Stimulated activated CD4-positive, alpha-beta T cell treated with anti-CD3 and anti-CD28 coated beads, Interleukin-1b, Interleukin-23, amount 100 ng/mL, for 1 hour (primary cell): ENCODE measurements at places on chromosomes 2 and 18.

DNA sequence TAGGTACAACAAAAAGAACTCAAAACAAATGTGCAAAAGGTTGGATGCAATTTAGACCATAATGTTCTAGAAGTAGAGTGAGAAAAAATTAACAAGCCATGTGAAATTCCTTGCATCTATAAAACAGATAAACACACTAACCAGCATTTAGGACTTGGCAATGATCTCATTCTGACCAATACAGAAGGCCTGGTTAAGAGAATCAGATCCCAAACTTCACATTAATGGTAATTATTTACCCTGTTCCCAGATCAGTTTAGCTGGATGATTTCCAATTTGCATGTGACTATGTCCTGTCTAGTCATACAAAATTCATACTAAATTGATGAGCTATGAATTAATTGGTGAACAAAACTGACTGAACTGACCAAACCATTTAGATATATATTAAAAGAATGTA is 98.4 kb upstream of the FIGN start:
- no peak for DNase-seq

DNA sequence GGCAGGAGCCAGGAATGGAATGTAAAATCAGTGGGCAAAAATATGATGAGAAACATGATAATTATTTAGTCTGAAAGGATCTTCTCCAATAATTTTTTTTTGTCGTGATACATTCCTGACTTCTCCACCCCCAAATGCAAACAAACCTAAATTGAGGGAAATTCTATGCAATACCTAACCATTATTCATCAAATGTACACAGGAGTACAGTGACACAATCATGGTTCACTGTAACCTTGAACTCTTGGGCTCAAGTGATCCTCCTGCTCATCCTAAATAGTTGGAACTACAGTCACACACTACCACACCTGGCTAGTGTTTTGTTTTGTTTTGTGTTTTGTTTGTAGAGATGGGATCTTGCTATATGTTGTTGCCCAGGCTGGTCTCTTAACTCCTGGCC is 46.5 kb downstream of the RAB10 start:
- DNase-seq: no peak

GRCh38 chr18:267380-267687 is 513 bp downstream of the THOC1 start:
- no peak for DNase-seq

- no peak for DNase-seq
Measured at GRCh38 chr2:119372778-119373568, 6.2 kb downstream of the DBI start.

DNA sequence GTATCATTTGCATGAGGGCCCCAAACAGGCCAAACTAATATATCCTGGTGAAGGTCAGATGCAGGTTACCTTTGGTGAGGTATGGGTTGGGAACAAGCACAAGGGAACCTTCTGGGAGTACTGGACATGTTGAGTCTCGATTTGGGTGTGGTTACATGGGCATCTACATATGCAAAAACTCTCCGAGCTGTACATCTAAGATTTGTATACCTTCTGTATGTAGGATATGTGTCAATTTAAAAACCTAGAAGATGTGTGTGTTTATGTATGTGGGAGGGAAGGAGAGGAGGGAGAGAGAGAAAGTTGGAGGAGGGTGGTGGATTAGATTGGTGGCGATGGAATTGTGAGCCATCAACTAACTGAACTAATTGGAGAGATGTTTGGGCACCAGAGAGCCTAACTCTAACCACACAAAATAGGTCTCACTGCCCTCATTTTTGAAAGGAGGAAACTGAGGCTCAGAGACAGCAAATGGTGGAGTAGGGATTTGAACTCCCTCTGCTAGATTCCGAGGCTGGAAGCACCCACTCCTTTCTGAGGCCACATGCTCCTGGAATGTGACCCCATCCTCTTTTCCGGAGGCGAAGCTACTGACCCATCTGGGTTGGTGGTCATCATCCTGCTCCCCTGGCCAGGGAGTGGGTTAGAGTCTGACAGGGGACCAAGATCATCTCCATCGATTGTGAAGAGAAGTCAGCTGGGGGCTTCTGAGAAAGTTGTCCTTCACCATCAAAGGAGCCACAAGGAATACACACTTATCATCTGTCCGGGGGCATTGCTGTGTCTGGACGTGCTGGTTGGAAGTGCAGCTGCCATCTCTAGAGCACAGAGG is 107.3 kb upstream of the MYCN start:
- no peak for DNase-seq

DNA sequence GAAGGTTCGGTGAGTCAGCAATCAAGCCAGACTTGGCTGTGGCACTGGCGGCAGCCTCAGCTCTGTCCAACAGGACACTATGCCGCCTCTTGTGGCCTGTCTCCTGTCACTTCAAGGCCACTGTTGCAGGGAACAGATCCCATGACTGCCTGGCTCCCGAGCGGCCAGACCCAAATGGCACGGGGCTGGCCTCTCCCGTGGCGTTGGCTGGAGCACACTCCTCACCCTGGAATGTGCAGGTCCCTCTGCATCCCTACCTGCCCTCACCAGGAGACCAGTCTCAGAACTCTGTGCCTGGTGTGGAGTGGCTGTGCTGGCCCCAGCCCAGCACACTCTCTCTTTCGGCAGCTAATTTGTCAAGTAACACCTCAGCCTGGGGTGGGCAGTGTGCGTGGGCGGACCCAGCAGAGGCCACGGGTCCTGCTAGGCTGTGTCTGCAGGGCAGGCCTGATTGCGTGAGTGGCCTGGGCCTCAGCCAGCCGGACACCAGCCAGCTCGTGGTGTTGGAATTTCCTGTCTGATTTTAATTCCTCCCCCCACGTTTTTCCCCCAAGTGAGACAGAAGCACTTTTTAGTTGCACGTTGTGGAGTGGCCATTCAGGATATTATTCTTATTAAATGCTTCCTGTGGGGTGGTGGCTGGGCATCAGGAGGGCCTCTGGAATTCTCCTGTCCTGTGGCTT is 179.3 kb downstream of the GLI2 start:
- DNase-seq: no peak
